Neural crest cell (in vitro differentiated cells): ENCODE measurements at places on chromosomes 5 and 9. TPM values are rescaled to one million over a fixed set of nuclear protein-coding genes. Genes with fewer than 3 reads are reported as not detected.

PRR16 gene
- not detected in 2 replicates for total RNA-seq

DNA sequence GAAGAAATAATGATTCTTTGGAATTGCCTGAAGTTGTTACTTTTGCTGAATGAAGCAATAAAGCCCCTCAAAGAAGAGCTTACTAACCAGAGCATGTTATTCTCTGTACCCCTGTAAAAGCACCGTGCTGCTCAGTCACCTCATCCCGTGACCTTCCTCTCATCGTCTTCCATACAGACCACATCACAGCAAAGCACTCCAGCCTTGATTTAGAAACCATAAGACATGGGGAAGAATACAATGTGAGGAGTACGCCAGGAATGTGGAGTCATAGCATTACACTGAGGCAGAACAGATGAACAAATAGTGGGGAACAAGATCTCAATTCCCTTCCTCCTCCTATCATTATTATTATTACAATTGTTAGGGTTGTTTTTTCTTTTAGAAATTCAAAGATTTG is 49.1 kb downstream of the ERAP1 start:
- H3K4me3 ChIP-seq: no peak overlapping the region
- no peak overlapping the region for H3K27ac ChIP-seq
- H3K4me1 ChIP-seq: no peaks in the 10 kb centered on the region
- H3K36me3 ChIP-seq: no peaks in the 10 kb centered on the region
- DNase-seq: no peak
- H3K27me3 ChIP-seq: no peaks in the 10 kb centered on the region

DNA sequence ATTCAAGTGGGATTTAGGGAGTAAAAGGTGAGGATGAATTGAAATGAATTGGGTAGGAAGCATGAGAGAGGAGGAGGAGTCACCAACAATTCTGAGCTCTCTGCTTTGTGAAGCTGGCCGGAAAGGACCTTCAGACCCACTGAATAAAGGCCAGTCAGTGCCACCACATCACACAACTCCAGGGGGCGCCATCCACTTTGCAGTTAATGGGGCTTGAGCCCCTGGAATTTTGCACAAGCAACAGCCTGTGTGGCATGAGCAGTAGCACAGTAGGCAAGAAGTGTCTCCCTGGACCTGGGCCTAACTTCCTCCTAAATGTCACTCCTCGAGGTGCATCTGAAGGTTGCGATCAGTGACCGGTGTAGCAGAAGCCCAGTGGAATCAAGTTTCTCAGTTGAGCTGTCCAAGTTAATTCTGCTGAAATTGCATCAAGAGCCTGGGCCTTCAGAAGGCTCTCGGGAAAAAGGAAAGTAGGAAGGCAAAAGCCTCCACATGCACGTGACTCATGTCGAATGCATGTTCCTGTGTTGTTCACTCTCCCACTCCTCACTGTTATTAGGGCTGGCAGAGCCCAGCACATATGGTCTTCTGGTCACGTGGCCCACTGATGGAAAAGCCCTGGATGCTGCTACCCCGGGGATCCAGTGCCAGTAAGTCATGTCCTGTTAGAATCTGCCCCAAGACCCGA is 27.8 kb upstream of the GLIS3 start:
- H3K4me3 ChIP-seq: no peak overlapping the region
- no peaks in the 10 kb centered on the region for H3K36me3 ChIP-seq
- no peak overlapping the region for H3K27ac ChIP-seq
- no peak for DNase-seq

DNA sequence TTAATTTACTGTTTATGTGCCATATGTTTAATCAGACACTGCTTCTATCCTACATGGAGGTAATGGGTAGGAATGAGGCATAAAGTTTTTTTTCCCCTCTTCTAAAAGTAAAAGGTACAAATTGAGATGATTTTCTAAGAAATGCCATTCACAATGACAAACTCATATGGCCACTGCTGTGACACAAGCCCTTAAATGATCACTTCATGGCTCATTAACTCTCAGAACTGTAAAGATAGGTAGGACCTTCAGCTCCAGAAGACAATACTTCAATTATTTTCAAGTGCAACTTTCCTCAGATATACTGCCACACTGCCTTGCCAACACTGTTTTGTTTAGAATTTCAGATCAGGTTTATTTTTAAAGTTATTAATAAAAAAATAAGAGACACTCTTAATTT is 362.9 kb upstream of the ZNF608 start:
- peaks cover 5% of the 10 kb centered on the region for H3K36me3 ChIP-seq
- H3K4me1 ChIP-seq: peaks cover 20% of the 10 kb centered on the region
- DNase-seq: no peak
- H3K4me3 ChIP-seq: no peak overlapping the region

WDR38 gene
- total RNA-seq: not detected in 2 replicates

DNA sequence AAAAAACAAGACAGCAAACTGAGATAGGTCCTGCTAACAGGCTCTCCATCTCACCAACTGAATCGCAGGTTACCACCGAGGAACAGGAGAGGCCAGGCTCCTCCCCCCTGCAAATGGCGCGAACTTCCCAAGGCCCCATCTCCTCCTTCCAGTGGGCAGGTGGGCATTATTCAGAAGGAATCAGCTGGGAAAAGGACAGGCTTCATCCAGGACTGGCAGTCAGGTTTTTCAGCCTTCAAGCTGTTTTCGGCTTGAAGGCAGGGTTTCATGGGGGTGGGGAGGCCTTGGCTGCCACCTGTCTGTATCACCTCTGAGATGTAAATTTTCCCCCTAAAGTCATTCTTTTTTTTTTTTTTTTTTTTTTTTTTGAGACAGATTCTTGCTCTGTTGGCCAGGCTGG is 79.4 kb downstream of the SFXN1 start:
- no peak overlapping the region for H3K4me3 ChIP-seq
- H3K36me3 ChIP-seq: peaks cover 3% of the 10 kb centered on the region
- no peak for DNase-seq
- peaks cover 7% of the 10 kb centered on the region for H3K4me1 ChIP-seq

TPPP gene
- 2.6 and 2.7 TPM in 2 replicates for total RNA-seq

DNA sequence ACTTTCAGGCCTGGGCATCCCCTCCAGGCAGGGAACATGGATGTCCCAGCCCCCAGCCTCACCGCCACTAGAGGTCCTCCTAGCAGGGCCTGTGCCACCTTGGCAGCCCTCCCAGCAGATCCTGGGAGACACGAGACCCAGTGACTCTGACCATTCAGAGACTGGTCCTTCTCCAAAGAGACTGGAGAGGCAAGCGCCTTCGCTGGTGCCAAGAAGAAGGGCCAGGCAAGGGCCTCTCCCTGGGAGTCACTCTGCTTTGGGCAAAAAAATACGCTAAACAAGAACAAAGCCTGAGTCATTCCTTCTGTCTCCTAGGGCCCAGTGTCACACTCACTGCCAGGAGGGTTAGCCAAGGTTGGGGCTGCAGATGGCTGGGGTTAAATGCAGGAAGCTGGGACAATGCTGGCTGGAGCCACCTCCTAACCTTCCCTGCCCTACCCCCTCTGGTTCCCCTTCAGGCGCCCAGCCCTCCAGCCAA is 35.3 kb upstream of the SMIM23 start:
- no peaks in the 10 kb centered on the region for H3K36me3 ChIP-seq
- H3K27ac ChIP-seq: no peak overlapping the region
- no peak overlapping the region for H3K4me3 ChIP-seq
- DNase-seq: no peak
- H3K27me3 ChIP-seq: no peaks in the 10 kb centered on the region

SPATA31E1 gene
- total RNA-seq: 0.16 and 0.21 TPM in 2 replicates

C5orf58 gene
- not detected in 2 replicates for total RNA-seq

- peak within 1 kb of the TSS; percentile 85 for H3K4me3 ChIP-seq
- peaks cover 86% of the 10 kb centered on the region for H3K27me3 ChIP-seq
- H3K27ac ChIP-seq: no peak within 1 kb of the TSS
- peak; percentile 12 for DNase-seq
- peaks cover 18% of the 10 kb centered on the region for H3K4me1 ChIP-seq
- H3K36me3 ChIP-seq: no peaks in the 10 kb centered on the region
Measured at GRCh38 chr5:41510176-41510831, at the start of gene PLCXD3. Gene PLCXD3 (minus strand): TSS chr5:41510601. CDS start chr5:41510526, 75 bp downstream.

DNA sequence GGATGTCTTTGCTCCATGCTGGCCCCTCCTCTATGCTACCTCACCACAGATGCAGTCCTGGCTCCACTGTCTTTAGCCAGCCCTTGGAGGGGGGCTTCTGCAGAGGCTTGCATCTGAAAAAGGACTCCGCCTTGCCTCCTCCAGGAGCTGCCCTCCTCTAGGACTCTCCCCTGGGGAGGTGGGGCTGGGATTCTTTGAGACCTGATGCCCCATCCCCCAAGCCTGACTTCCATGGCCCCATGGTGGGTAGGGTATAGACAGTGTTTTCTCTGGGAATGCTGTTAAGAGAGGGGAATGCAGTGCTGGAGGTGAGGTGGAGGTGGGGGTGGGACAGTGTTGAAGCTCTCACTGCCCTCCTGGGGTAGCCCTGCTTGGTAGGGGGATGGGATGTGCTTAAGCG is 14.3 kb downstream of the JADE2 start:
- no peaks in the 10 kb centered on the region for H3K36me3 ChIP-seq
- DNase-seq: no peak
- no peak overlapping the region for H3K4me3 ChIP-seq
- H3K27me3 ChIP-seq: no peaks in the 10 kb centered on the region

GRCh38 chr5:179530069-179530998 is 20.0 kb upstream of the RUFY1 start:
- no peak overlapping the region for H3K27ac ChIP-seq
- DNase-seq: peak; percentile 51
- peaks cover 4% of the 10 kb centered on the region for H3K4me1 ChIP-seq

GRCh38 chr9:108467653-108468324 is 388.0 kb downstream of the ACTL7B start:
- H3K27me3 ChIP-seq: peaks cover 17% of the 10 kb centered on the region
- H3K27ac ChIP-seq: no peak overlapping the region
- H3K36me3 ChIP-seq: no peaks in the 10 kb centered on the region
- H3K4me1 ChIP-seq: no peaks in the 10 kb centered on the region
- DNase-seq: no peak
- no peak overlapping the region for H3K4me3 ChIP-seq

DNA sequence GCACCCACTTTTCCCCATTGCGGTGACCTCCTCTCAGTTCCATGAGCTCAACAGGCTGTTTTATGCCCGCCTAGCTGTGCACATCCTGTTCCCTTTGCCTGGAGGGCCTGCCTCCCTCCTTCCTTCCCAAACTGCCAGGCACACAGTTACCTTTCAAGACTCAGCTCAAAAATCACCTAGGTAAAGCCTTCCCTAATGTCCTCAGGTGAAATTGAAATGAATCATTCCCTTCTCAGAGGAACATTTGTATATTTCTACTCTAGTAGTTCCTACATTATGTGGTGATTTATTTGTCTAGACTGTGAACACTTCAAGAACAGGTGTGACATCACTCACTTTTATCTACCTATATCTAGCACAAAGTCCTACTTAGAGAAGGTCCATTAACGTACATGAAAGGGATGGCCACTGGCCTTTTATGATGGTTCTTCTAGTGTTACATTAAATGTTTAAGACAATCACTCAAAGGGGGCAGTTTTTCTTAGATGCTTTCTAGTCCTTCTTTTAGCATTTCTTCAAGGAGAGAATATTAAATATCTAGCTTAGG is 103.5 kb upstream of the EQTN start:
- DNase-seq: no peak
- H3K4me1 ChIP-seq: peaks cover 16% of the 10 kb centered on the region
- H3K36me3 ChIP-seq: peaks cover under 1% of the 10 kb centered on the region
- H3K27me3 ChIP-seq: no peaks in the 10 kb centered on the region
- H3K27ac ChIP-seq: no peak overlapping the region

- peaks cover 17% of the 10 kb centered on the region for H3K36me3 ChIP-seq
- H3K27me3 ChIP-seq: no peaks in the 10 kb centered on the region
- peaks cover 43% of the 10 kb centered on the region for H3K4me1 ChIP-seq
- DNase-seq: no peak
Measured at GRCh38 chr9:112570671-112571167, 84.1 kb downstream of the KIAA1958 start.

DNA sequence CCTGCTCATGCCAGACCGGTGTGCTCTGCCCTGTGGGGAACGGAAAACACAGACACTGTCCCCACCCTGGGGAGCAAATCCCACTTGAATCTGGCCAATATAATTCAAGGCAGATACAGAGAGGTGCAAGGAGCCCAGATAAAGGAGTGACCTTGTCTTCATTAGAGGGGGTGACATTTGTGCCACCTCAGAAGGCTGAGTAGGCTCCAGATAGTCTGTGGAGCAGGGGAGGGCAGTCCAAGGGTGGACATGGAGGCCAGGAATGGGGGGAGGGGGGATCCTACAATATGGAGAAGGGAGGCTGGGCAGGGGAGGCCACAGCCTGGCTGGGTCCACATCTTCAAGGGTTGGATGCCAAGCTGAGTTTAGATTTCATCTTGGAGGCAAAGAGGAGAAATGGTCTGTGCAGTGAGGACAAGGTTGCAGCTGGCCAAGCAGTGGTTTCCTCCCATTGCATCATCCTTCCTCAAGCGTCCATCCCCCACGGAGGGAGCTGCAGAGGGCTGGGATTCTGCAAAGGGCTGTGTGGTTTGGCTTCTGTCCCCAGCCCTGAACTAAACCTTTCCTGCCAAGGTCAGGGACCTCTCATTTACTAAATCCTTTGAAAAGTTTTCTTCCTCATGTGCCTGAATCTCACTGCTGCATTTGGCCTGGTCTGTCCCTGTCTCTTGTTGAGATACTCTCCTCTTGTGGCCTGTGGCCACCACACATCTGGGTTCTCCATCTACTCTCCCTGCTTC is 60.1 kb downstream of the GALNT12 start:
- no peak for DNase-seq
- H3K27ac ChIP-seq: no peak overlapping the region
- no peak overlapping the region for H3K4me3 ChIP-seq
- H3K36me3 ChIP-seq: no peaks in the 10 kb centered on the region
- H3K27me3 ChIP-seq: no peaks in the 10 kb centered on the region

LCN1 gene
- total RNA-seq: not detected in 2 replicates

DNA sequence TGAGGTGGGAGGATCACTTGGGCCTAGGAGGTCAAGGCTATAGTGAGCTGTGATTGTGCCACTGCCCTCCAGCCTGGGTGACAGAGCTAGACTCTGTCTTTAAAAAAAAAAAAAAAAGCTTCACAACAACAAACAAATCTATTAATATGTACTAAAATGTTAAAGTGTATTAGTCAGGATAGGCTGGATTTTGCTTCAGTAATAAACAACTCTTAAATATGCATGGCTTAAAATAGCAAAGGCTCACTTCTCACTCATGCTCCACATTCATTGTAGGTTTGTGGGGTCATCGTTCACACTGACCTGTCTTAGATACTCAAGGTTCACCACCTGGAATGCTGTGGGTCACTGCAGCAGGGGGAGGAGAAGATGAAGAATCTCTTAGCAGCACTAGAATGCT is 33.8 kb upstream of the COL15A1 start:
- no peaks in the 10 kb centered on the region for H3K4me1 ChIP-seq
- H3K4me3 ChIP-seq: no peak overlapping the region
- no peak overlapping the region for H3K27ac ChIP-seq
- DNase-seq: no peak
